ENCODE measurements at places on chromosomes 7 and 10. TPM values are rescaled to one million over a fixed set of nuclear protein-coding genes. Genes with fewer than 3 reads are reported as not detected.

Gene AKR1D1
- not detected for total RNA-seq

Gene PON1
- total RNA-seq: 0.34 TPM

Gene ZNF485
- total RNA-seq: 2.1 TPM

Gene GPRIN2
- total RNA-seq: 33.2 TPM

Gene PNLIPRP3
- total RNA-seq: not detected

Gene TAC1
- total RNA-seq: not detected

Gene C10orf95
- 0.34 TPM for total RNA-seq

Gene MRLN
- not detected for total RNA-seq

Gene HABP2
- 0.07 TPM for total RNA-seq

Gene CLRN3
- total RNA-seq: not detected

Gene TMEM72
- not detected for total RNA-seq

Gene SLC16A9
- 0.07 TPM for total RNA-seq

Gene AS3MT
- total RNA-seq: 3.3 TPM

Gene UBN2
- 2.8 TPM for total RNA-seq

Gene ELN
- 0.13 TPM for total RNA-seq

Gene ARHGEF5
- total RNA-seq: 1.7 TPM

Gene ITGB8
- total RNA-seq: 1.0 TPM

Gene WDR11
- 23.7 TPM for total RNA-seq

Gene STAG3
- total RNA-seq: 0.22 TPM

Gene CPEB3
- total RNA-seq: 0.39 TPM

Gene FAM221A
- total RNA-seq: 0.28 TPM

Gene IGF2BP3
- 26.0 TPM for total RNA-seq

Gene GIMAP1
- total RNA-seq: not detected

Gene NPFFR1
- not detected for total RNA-seq

Gene LRMDA
- 4.1 TPM for total RNA-seq

Gene PDE6C
- total RNA-seq: not detected

Gene C10orf62
- total RNA-seq: 0.12 TPM

Gene RAPGEF5
- 0.05 TPM for total RNA-seq

Gene C10orf105
- total RNA-seq: not detected

Gene HMX2
- 0.10 TPM for total RNA-seq

Gene LUC7L2
- 40.8 TPM for total RNA-seq

Gene SMKR1
- total RNA-seq: 7.1 TPM

Gene SLC39A12
- total RNA-seq: not detected

Gene PDLIM1
- total RNA-seq: 143 TPM

Gene SUN3
- not detected for total RNA-seq

Gene MYH16
- 0.87 TPM for total RNA-seq

Gene COL26A1
- 0.35 TPM for total RNA-seq

Gene OTUD1
- 4.1 TPM for total RNA-seq

Gene DNAJB9
- total RNA-seq: 13.6 TPM

Gene BAIAP2L1
- 56.0 TPM for total RNA-seq

Gene SKIDA1
- 1.6 TPM for total RNA-seq

Gene TAS2R41
- not detected for total RNA-seq

Gene RAB19
- total RNA-seq: not detected

Data from A549 treated with CpdA at 1 μM for 4 hours (cell line).